LHCN-M2 (cell line): ENCODE measurements at places on chromosomes 11 and 22. TPM values are rescaled to one million over a fixed set of nuclear protein-coding genes. Genes with fewer than 3 reads are reported as not detected.

Gene OR5P2
- total RNA-seq: not detected in 2 replicates

- DNase-seq: no peak
Measured at GRCh38 chr22:27724157-27724556, 77.4 kb downstream of the MN1 start.

GRCh38 chr11:127804747-127805400 lies 782.5 kb downstream of the ETS1 start:
- no peak for DNase-seq

- no peak for DNase-seq
Measured at GRCh38 chr22:44063462-44064371, 39.6 kb downstream of the PARVB start.

GRCh38 chr11:64887757-64888405 lies 9.5 kb upstream of the EHD1 start:
- peak; percentile 29 for DNase-seq

- DNase-seq: no peak
Measured at GRCh38 chr11:82559609-82560008, 174.1 kb downstream of the FAM181B start.
